Psoas muscle (tissue), 8 donors: ENCODE measurements at places on chromosomes 12 and 14. TPM values are rescaled to one million over a fixed set of nuclear protein-coding genes. Genes with fewer than 3 reads are reported as not detected.

The RPS6KL1 gene
- 23.0 TPM for total RNA-seq

The CCDC59 gene
- total RNA-seq, result 34.9 TPM

- DNase-seq, result no peak
These were observed 1.1 kb upstream of the USP15 start for GRCh38 chr12:62258941-62259630.

GRCh38 chr12:20445687-20446086, 77.3 kb downstream of the PDE3A start:
- DNase-seq, result no peak

GRCh38 chr12:130747867-130748740, 32.0 kb upstream of the RIMBP2 start:
- peak; percentile 86 for DNase-seq

- DNase-seq, result no peak
These were observed 400.9 kb downstream of the SNAPC1 start for GRCh38 chr14:62162998-62163589.
